ENCODE measurements at places on chromosomes 7 and 10.

DNA sequence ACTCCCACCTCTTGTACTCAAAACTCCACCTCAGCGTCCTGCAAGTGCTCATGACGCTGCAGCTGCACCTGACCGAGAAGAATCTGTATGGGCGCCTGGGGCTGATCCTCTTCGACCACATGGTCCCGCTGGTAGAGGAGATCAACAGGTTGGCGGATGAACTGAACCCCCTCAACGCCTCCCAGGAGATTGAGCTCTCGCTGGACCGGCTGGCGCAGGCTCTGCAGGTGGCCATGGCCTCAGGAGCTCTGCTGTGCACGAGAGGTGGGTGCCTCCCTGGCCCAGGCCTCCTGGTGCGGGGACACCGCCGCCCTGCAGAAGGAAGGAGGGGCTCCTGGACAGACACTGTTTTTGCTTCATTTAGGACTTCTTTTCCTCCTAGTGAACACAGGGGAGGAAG lies 10.3 kb downstream of the INTS15 start:
- DNase-seq, result no peak

GRCh38 chr10:88289342-88289741 lies 293.8 kb downstream of the RNLS start:
- DNase-seq, result no peak

DNA sequence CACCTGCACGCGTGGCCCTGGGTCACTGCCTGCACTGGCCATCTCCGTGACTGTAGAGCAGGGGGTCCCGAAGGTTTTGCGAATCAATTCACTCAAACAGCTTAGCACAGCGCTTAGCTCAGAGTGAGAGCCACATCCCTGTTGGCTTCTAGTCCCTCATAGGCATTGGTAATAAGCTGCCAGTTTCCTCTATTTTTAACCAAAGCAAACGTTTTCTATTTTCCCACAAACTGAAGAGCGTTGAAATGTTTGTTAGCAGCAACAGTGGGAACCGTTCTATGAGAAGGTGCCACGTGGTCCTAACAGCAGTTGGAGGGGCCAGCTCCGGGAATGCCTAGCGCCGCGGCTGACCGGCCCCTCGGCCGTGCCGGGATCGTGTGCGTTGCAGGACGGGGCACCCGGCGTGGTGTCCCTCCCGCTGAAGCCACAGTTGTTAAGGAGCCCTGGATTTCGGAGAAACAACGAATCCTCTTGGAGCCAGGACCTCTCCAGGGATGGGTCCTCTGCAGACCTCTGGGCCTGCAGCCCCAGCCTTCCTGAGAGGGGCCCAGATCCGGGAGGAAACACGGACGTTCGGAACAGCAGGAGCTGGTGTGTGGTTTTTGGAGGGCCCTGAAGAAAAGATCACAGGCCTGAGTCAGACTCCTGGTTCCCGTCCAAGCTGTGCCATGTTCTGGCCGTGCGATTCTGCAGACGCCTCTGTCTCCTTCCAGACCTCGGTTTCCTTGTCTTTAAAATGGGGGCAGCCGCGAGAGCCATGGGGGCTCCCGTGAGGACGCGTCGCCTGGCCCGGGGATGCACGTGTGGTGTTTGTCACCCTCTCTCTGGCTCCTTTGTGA lies 40.3 kb downstream of the FAM20C start:
- no peak for DNase-seq

GRCh38 chr10:35558276-35558675 lies 46.9 kb upstream of the GJD4 start:
- DNase-seq, result no peak

GRCh38 chr10:28875549-28876081 lies 198.3 kb downstream of the BAMBI start:
- no peak for DNase-seq

- DNase-seq, result no peak
Measured at GRCh38 chr10:110167149-110167548, 40.3 kb upstream of the MXI1 start.

DNA sequence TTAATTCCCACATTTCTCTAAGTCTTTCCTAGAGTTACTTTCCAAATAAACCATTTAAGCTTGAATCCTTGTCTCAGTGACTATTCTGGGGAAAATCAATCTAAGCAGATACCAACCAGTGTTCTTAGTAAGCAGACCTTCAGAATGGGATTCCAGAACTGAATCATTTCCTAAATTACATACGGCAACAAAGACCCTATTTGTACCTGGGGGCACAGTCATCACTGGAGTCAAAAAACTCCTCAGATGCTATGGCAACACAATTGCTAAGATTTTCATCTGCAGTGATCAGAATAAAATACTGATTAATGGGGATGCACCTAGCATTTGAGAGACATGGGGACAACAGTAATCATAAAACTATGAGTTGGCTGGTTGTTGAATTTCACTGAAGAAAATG lies 284.7 kb upstream of the HGF start:
- DNase-seq, result no peak

- DNase-seq, result no peak
Measured at GRCh38 chr7:2554661-2555111, 638 bp downstream of the BRAT1 start.

- DNase-seq, result no peak
Measured at GRCh38 chr7:121336579-121336978, 7.8 kb downstream of the WNT16 start.

- DNase-seq, result no peak
Measured at GRCh38 chr10:114881417-114881816, 56.6 kb upstream of the TRUB1 start.

DNA sequence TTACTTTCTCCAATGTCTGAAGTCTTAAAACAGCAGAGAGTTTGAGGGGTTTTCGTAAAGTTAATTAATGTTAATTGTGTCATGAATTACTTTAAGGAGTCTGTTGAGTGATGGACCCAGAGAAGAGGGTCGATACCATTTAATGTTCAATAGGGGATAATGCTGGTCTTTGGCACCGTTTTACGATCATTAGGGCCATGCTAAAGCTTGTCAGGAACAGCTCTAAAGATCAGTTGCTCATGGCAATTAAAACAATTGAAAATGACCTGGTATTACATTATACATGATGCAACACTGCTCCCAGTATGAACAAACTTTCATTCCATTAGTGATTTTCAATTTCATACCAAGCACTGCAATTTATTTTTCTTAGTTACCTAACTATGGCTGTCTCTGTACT lies 296.9 kb downstream of the ETV1 start:
- DNase-seq, result no peak

- DNase-seq, result no peak
Measured at GRCh38 chr10:92913973-92914372, 65.7 kb downstream of the EXOC6 start.

DNA sequence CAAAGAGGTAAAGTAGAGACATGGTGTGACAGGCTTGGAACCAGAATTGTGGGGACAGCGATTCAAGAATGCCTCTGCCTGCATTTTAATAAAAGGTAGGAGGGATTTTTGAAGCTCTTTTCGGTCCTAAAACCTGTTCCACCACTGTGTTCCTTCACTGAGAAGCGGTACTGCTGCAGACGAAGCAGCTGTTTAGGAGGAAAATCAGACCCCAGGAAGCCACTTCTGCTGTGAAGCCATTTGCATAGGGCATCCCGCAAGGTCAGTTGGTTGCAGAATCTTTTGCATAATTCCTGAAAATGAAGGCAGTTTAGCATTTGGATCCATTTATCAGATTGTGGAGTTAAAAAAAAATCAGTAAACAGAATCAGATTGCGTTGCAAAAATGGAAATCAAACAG lies 183.3 kb upstream of the PRKCQ start:
- DNase-seq, result no peak

DNA sequence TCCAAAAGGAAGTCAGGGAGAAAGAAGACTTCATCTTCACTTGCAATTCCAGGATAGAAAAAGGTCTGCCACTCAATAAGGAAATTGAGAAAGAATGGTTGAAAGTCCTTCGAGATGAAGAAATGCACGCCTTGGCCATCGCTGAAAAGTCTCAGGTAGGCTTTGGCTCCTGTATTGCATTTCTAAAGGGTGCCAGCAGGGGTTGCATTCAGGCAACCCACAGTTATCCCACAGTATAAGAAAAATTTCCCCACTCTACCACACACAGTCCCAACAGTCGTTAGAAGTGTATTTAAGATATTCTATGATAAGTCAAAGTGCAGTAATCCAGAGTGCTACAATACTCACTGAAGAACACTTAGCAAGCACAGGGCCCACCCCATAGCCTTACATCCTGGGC lies 93.4 kb upstream of the FGL2 start:
- no peak for DNase-seq

DNA sequence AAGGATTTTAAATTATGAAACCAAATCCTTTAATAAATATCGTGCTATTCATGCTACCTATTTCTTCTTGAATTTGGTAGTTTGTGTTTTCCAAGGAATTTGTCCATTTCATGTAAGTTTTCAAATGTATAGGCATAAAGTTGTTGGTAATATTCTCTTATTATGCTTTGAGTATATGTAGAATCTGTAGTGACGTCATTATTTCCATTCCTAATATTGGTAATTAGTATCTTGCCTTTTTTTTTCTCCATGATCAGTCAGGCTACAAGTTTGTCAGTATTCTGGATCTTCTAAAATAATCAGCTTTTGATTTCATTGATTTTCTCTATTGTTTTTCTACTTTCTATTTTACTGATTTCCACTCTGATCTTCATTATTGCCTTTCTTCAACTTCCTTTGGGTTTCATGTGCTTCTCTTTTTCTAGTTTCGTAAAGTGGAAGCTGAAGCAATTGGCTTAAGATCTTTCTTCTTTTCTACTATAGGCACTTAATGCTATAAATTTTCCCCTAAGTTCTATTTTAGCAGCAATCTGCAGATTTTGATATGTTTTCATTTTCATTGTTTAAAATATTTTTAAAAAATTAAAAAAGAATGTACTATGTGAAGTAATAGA lies 156.5 kb upstream of the HDAC9 start:
- DNase-seq, result no peak

GRCh38 chr7:36190447-36191291 lies 37.6 kb downstream of the EEPD1 start:
- no peak for DNase-seq

DNA sequence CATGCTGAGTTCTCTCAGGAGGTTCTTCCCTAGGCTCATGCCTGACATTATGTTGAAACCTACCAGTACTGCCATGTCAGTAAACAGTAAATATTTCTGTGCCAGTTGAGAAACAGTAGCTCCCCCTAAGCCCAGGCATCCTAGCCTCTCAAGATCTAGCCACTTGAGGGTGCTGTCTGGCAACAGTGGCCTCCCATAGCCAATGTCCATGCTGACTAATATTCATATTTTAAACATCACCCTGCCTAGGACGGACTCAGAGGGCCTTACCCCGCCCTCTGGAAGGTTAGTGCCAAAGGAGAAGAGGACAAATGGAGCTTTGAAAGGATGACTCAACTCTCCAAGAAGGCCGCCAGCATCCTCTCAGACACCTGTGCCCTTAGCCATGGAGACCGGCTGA lies 7.7 kb downstream of the ACSM6 start:
- no peak for DNase-seq

DNA sequence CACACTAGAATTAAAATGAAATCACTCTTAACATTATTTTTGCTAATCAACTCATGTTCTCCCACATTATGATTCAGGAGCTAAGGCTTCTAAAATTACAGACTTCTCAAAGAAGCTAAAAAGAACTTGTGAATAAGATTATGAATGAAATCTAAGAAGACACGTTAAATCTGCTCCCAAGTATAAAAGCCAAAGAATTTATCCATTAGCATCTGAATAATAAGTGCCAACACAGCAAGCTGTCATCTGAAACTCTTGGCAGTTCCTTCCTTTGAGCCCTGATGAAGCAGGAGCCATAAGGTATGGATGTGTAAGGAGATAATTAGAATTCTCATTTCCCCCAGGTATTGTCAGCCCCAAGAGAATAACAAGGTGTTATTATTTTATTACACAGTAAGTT lies 50.3 kb downstream of the TPK1 start:
- DNase-seq, result no peak

DNA sequence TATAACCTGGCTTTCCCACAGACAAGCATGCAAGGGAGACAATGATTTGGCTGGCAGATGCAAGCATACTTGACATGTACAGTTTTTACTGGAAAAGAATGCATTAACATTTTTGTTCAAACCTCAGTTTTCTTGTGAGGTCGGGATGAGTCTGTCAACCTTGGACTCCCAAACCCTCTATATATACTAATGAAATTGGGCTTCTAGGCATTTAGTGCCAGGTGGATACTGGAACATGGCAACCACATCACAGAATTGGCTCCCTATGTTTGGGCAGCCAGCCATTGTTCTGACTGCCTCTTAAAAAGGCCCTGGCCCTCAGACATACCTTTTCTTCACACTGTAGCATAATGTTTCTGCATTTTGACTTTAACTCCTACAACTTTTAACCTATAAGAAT lies 39.1 kb downstream of the CDK6 start:
- DNase-seq, result no peak

DNA sequence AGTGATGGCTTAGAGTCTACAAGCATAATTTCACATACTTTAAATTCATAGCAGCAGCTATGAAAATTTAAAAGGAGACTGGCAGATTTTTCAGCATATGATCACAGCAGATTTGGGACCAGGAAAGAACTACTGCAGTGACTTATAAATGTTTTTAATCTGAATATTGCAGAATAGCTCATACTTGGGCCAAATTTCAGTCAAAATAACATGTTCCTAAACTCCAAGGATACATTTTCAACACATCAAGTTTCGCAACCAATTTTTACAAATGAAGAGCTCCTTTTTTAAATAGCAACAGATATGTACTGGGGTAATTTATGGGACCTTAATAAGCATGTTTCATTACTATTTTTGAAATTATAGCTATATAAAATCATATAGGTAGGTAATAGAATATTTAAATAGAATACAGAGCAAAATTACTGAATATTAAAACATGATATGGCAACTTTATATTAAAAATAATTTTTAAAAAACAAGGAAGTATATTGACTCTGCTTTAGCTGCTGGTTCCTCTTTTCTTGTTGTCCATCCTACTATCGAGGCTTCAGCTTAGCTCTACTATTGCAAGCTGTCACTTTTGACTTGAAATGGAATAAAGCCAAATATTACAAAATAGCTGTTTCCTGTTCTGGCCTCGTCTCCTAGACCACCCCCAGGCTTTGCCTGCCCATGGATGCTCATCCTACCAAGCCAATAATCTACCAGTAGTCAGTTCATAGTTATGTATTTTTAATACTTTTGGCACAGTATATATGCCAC lies 123.1 kb downstream of the NRBF2 start:
- DNase-seq, result no peak

DNA sequence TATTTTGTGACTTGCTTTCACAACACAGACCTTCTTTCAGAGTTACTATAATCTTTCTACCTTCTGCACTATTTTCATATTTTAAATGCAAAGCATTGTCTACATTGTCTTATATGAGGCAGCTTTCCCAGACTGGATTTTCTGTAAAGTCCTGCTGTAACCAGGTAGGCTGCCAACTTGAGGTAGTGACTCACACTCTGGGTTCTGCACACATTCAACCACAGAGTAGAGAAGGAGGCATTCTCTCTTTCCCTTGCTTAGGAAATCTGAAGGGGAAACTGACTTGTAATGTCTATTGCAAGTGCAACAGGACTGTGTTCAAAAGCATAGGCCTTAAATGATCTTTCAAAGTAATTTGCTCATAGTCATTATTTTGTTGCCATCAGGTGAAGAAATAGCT lies 461.4 kb downstream of the GRM8 start:
- no peak for DNase-seq

GRCh38 chr10:12937527-12937926 lies 64.0 kb downstream of the CCDC3 start:
- DNase-seq, result no peak

Measured in activated CD8-positive, alpha-beta memory T cell treated with anti-CD3 and anti-CD28 coated beads for 24 hours (primary cell).